Dermis blood vessel endothelial cell (primary cell): ENCODE measurements at places on chromosomes 12 and 14. TPM values are rescaled to one million over a fixed set of nuclear protein-coding genes. Genes with fewer than 3 reads are reported as not detected.

The IKZF4 gene
- 0.70 and 1.4 TPM in 2 replicates for total RNA-seq

The CCDC38 gene
- total RNA-seq, result not detected in 2 replicates

The CPM gene
- total RNA-seq, result 2.2 and 4.7 TPM in 2 replicates

The ASB8 gene
- total RNA-seq, result 18.2 and 24.0 TPM in 2 replicates

The COA8 gene
- 24.7 and 26.5 TPM in 2 replicates for total RNA-seq

The MLXIP gene
- total RNA-seq, result 16.7 and 35.7 TPM in 2 replicates

The LBHD2 gene
- not detected in 2 replicates for total RNA-seq

The ACADS gene
- total RNA-seq, result 24.7 and 31.0 TPM in 2 replicates

The ESPL1 gene
- total RNA-seq, result 4.8 and 16.5 TPM in 2 replicates

The CMA1 gene
- not detected in 2 replicates for total RNA-seq

The SLC38A1 gene
- total RNA-seq, result 136 and 191 TPM in 2 replicates

The NOVA1 gene
- total RNA-seq, result under 0.01 and 0.05 TPM in 2 replicates

The ACACB gene
- total RNA-seq, result 6.0 and 8.8 TPM in 2 replicates

The SLC6A15 gene
- 0.51 and 2.2 TPM in 2 replicates for total RNA-seq

The TAS2R43 gene
- total RNA-seq, result 1.0 and 2.1 TPM in 2 replicates

The RASAL1 gene
- total RNA-seq, result under 0.01 and 0.05 TPM in 2 replicates

The HNF1A gene
- not detected in 2 replicates for total RNA-seq

The ACVRL1 gene
- 680 and 721 TPM in 2 replicates for total RNA-seq

The CD163 gene
- not detected in 2 replicates for total RNA-seq

The SERPINA5 gene
- 0.17 and 0.33 TPM in 2 replicates for total RNA-seq

The FAM186B gene
- 0.19 and 0.34 TPM in 2 replicates for total RNA-seq

The KCNC2 gene
- not detected in 2 replicates for total RNA-seq

The KLRG1 gene
- 0.68 and 0.70 TPM in 2 replicates for total RNA-seq

The CABP1 gene
- total RNA-seq, result 0.17 TPM in 1 of 2 replicates, not detected in the other

The RAD9B gene
- 0.14 and 1.2 TPM in 2 replicates for total RNA-seq

The SMCO2 gene
- total RNA-seq, result 0.23 and 0.34 TPM in 2 replicates

The ANKS1B gene
- not detected in 2 replicates for total RNA-seq

The SPRING1 gene
- 44.4 and 54.6 TPM in 2 replicates for total RNA-seq

The TMEM132C gene
- total RNA-seq, result not detected in 2 replicates

The AQP6 gene
- total RNA-seq, result 0.05 TPM in 1 of 2 replicates, not detected in the other

The SLC17A8 gene
- not detected in 2 replicates for total RNA-seq

The OVCH1 gene
- total RNA-seq, result not detected in 2 replicates

The LUM gene
- total RNA-seq, result under 0.01 and 0.65 TPM in 2 replicates

The CHGA gene
- under 0.01 and 0.09 TPM in 2 replicates for total RNA-seq

The ADGRD1 gene
- total RNA-seq, result 0.17 and 0.33 TPM in 2 replicates

The ALX1 gene
- not detected in 2 replicates for total RNA-seq

The RERG gene
- under 0.01 TPM in 1 of 2 replicates, not detected in the other for total RNA-seq

The FITM1 gene
- total RNA-seq, result 0.42 and 0.51 TPM in 2 replicates

The PPP1R12A gene
- total RNA-seq, result 106 and 134 TPM in 2 replicates

The FAIM2 gene
- total RNA-seq, result not detected in 2 replicates

The SPSB2 gene
- 3.5 and 6.0 TPM in 2 replicates for total RNA-seq

The RIMBP2 gene
- not detected in 2 replicates for total RNA-seq

The SLC5A8 gene
- not detected in 2 replicates for total RNA-seq
